ENCODE measurements at places on chromosomes 12 and 14.

DNA sequence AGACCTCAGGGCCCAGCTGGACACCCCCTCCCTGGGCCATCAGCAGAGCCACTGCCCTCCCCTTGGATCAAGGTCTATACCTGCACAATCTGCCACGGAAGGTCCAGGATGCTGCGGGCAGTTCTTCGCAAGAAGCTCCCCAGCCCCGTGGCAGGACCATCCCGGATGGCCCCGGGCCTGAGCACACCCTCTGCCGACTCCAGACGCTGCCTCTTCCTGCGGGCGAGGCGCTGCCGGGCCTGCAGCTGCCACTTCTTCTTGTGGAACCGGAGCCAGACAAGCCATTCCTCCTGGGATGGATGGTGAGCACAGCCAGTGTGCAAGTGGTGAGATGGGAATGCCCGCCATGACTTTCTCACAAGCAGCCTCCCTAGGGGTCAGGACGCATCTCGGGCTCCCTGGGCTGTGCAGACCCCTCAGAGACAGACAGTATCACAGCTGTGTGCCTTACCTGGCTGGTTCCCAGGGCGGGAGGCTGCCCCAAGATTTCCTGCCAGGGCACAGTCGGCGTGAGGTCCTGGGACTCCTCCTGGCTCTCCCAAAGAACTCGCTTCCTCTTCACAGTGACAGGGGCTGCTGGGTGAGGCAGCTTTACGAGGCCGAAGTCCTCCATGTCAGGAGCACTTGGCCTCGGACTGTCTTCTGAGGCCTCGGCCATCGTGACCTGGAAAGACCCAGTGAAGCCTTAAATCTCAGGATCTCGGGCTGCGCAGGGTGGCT lies 30.8 kb downstream of the P2RX2 start:
- no peak for DNase-seq

- DNase-seq = no peak
Observed at GRCh38 chr14:105479431-105480158, 5.0 kb downstream of the CRIP2 start.

DNA sequence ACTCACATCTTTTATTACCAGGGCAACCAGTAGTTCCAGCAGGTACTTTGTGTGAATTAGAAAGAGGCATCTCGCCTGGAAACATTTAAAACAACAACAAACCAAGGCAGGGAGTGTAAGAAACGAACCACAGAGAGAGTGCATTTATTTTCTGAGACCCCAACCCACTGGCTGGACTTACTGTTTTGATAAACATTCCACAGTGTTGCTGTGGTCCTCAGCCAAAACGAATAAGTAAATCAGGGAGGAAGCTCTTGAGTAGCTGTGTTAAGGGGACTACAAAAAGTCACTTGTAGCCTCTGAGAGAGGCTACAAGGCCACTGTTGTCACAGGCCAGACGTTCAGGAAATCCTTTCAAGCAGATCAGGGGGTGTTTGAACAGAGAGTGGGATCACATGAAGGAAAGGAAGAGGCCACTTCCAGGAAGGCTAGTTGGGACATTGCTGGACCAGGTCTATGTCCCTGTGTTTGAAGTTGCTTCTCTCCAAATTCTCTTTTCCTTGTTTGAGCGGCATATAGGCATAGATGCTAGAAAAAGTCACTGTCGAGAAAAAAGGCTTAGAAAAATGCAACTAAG lies 33.8 kb downstream of the DMAC2L start:
- DNase-seq = no peak

DNA sequence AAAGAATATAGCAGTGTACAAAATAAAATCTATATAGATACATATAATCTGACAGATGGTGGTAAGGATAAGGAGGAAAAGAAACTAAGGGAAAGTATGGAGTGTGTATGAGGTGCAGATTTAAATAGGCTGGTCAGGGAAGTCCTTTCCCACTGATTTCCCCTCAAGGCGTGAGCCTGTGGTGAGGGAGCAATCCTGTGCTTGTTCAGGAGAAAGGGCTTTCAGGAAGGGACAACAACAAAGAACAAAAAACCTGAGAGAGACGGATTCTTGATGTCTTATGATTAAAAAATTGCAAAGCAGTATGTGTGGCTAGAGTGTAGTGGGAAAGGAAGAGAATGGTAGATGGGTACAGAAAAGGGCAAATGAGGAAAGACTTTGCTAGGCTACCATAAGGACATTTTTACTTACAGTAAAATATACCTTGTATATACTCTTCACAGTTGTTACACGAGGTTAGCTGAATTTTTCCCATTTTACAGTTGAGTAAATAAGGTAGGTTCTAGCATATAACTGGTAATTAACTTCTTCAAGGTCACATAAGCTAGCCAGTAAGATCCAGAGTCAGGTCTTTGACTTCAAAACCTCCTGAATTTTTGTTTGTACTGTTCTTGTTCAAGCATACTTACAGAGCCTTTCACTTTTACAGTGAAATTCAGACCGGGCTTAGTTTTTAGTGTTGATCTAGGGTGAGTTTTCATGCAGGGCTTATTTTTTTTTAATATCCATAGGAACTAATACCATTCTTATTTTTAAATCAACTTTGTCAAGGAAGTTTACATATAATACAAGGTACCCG lies 15.6 kb downstream of the CNOT2 start:
- DNase-seq = no peak

GRCh38 chr14:84477996-84478395 lies 1051.9 kb upstream of the FLRT2 start:
- DNase-seq = no peak
